H7 (cell line): ENCODE measurements at places on chromosomes 5 and 9. TPM values are rescaled to one million over a fixed set of nuclear protein-coding genes. Genes with fewer than 3 reads are reported as not detected.

The CAMK4 gene
- 2.5 and 2.7 TPM in 2 replicates for total RNA-seq

The FOXD4L4 gene
- total RNA-seq = not detected in 2 replicates

The DOCK8 gene
- 0.41 and 0.80 TPM in 2 replicates for total RNA-seq

The GAPT gene
- not detected in 2 replicates for total RNA-seq
